ENCODE measurements at places on chromosomes 4 and X.

DNA sequence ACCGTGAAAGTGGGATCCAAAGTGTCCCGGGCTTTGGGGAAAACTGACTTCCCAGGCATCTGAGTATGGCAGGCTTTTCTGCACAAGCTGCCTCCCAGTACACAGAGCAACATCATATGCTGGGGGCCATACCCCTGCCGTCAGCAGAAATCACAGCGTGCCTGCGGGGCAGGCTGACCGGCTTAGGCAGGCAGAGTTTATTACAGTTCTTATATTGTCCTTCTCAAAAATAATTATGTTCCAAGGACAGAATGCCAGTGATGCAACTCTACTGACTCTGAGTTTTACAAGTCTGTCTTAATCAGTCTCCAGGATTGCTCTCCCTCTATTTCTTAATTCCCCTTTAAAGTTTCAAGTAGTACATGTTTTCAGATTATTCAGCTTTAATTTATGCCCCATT, 37.0 kb downstream of the IL21 start:
- no peak for DNase-seq

- DNase-seq: no peak
These were observed 390.6 kb downstream of the GPM6A start for GRCh38 chr4:175421506-175421905.

DNA sequence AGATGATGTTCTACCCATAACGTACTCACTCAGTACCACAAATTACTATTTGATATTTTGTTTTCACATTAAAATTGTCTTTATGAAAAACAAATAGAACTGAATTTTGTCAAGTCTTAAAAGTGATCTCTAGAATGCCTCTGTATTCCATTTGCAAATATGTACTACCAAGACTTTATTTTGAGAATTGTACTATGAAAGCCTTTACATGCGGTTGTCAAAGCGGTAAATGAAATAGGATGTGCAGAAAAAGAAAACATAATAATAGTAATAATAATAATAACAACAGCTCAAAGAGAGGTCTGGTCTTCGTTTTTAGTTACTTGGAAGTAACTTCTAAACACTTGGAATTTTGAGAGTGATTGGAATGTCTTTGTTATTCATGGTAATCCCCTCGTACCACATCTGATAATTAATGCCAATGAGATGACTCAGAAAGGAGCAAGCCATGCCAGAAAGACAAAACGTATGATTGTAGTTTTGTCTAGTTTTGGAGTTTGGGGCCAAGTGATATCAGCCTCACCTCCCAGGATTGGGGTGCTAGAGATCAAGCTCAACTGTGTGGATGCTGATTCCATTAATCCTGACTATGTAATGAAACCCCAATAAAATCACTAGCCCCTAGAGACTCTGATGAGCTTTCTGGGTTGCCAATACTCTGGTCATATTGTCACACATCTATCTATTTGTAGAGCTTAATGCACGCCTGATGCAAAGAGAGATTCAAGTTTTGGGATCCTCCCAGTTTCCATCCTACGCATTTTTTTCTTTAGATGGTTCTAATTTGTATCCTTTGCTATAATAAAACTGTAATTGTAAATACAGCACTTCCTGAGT, 20.2 kb upstream of the CTSO start:
- DNase-seq: no peak

DNA sequence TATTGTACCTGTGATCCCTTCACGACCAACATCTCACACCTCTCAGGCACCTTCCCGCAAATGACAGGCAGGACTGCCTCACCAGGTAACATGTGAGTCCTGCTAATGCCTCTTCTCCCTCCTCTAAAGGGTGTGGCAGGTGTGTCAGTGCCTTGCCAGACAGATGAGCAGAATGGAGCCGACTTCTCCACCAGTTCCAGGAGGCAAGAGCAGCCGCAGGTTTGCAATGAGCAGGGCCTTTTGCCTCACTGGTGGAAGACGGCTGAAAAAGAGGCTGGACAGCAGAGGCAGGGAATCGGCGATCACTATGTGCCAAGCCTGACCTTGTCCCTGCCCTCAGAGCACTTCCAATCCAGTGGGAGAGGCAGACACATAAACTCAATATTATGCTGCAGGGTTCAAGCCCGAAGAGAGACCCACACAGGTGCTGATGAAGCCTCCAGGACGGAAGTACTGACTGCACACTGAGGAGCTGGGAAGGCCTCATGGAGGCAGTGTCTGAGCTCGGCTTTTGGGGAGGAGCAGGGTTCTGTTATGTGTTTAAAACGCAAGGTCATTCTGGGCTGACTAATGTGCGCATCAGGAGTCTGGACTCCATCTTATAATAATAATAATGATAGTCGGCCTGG, 57.9 kb downstream of the C4orf50 start:
- no peak for DNase-seq

DNA sequence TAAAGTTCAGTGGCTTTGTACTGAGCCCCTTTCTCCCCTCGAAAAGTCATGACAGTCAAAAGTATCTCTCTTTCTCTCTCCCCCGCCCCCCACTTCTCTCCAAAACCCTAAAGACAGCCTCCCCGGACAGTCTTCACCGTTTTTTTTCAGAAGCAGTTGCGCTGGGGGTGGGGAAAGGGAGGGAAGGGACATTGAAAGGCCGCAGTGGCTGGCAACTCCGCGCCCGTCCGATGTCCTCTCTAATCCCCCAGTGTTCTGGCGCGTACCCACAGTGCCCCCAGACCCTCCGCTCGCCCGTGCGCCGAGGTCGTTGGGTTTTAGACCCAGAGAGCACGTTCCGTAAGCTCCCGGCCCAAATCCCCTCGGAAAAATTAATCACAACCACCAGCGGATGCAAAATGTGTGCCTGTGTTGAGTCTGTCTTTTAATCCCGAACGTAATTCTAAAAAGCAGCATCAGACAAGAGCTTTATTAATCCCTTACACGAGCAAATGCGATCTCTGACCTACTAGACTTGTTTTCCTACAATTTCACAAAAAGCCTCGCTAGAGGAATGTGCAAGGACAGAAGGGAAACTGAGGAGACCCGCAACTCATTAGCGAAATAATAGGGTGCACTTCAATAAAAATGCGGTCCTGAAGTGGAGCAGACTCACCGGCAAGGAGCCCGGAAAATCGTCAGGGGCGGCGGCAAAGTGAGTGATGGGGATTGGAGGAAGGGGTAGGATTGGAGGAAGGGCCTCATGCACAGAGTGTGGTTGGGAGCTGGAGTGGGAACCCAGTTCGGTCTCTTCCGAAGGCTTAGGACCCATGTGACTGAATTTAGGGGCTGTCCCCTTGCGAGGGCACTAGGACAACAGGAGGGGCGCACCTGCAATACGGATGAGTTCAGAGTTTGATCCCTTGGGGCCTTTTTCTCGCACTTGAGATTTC, 12.2 kb upstream of the PRDM8 start:
- DNase-seq: peak; percentile 55

DNA sequence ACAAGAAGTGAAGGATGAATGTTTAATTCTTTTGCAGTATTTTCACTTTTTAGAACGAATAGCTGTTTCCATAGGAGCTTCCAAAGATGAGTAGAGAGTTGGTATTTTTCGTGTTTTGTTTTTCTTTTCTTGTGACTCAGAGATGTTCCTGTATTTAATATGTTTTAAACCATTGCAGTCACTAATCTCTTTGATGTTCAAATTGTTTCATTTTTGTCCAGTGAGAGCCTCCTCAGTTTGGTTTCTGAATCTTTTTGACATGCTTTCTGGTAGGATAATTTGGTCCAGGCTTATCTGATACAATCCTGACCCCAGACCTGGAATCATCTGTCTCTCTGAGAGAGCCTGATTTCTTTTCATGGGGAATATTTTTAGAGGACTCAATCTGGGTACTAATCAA, 41.6 kb downstream of the BEX3 start:
- DNase-seq: no peak

DNA sequence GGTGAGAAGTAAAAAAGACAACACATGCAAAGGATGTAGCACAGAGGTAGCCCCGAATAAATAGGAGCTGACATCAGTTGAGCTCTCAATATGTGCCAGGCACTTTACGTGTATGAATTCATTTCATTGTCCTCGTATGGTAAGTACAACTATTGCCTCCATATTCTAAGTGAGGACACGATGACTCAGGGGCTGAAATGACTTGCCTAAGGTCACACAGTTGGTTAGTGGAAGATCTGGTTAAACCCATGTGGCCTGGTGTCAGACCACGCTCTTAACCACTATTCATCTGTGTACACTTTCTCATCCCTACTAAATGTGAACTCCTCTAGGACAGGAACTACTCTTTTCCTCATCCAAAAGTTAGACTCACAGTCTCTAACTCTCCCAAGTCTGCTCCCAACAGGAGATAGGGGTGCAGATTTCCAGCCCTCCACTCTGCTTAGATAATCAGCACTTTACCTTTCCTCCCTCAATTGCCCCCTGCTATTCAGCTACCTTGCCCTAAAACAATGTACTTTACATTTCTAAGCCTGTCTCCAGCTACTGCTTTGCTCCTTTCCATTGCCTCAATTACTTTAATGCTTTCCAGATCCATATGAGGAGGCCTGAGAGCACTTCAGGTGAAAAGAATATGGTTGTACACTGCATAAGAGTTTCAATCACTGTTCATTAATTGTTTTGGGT, 58.8 kb upstream of the LHFPL1 start:
- DNase-seq: no peak
